PC-3 (cell line): ENCODE measurements at places on chromosomes 11 and 22. TPM values are rescaled to one million over a fixed set of nuclear protein-coding genes. Genes with fewer than 3 reads are reported as not detected.

GRAP2 gene
- total RNA-seq, result 0.52 TPM in 1 of 2 replicates, not detected in the other

CREBZF gene
- 75.0 and 114 TPM in 2 replicates for total RNA-seq

GRCh38 chr11:125513705-125514265 is 17.7 kb upstream of the FEZ1 start:
- DNase-seq, result no peak
- H3K27ac ChIP-seq, result no peak overlapping the region
- no peaks in the 10 kb centered on the region for H3K27me3 ChIP-seq
- H3K4me3 ChIP-seq, result no peak overlapping the region
- no peaks in the 10 kb centered on the region for H3K36me3 ChIP-seq

DNA sequence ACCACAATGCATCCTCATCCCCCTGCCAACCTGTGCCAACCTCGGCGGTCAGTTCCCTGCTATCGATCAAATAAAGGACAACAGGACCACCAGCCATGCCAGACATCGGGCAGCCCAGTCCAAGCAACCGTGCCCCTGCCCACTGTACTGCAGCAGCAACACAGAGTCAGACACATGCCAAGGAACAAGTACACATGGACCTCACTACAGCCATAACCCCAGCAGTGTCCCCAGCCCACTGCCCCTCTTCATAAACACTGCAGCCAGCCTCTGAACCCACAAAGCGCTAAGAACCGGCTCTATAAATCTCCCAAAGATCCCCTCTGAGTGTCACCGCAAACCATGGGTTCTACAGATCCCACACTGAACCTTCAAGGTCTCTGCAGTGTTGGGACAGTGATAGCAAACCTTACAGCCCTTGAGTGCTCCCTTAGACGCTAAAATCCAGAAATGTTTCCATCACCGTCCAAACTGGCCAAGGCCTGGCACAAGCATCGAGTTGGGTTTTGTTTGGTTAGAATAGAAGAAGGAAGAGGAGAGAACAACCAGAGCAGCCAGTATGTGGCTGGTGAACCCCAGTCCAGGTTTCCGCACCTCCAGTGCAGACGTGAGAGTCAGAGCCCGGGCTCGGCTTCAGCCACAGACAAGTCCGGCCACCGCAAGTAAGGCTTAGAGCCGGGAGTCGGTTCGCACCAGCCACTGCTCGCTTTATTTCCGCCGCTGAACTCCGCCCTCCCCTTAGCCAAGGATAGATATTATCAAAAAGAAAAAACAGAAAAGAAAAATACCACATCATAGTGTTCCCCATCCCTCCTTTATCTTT is 7.9 kb downstream of the PAX6 start:
- H3K27me3 ChIP-seq, result no peaks in the 10 kb centered on the region
- H3K4me3 ChIP-seq, result no peak overlapping the region
- H3K27ac ChIP-seq, result no peak overlapping the region
- DNase-seq, result no peak
- no peaks in the 10 kb centered on the region for H3K36me3 ChIP-seq
- peaks cover 7% of the 10 kb centered on the region; the same call in 1 of the 2 replicates for H3K4me1 ChIP-seq

DNA sequence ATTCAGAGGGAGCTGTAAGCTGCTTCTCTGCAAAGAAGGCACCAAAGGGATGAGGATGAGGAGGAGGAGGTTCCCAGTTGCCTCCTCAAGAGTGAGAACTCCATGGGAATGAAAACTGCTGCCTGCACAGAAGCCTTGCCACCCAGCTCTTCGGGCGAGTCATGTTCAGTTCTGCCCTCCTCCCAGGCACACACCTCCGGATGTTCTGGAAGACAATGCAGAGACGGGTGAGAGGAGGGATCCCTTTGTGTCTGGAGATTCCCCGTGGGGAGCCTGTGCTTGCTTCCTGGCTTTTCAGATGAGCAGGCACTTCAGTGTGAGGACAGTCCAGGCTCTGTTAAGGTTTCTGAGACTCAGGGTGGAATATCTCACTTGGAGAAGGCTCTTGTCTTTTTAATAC is 295.6 kb downstream of the DDX10 start:
- peak; percentile 19 for DNase-seq
- H3K27me3 ChIP-seq, result no peaks in the 10 kb centered on the region
- no peak overlapping the region for H3K27ac ChIP-seq
- H3K4me1 ChIP-seq, result peaks cover 27% of the 10 kb centered on the region
- H3K36me3 ChIP-seq, result no peaks in the 10 kb centered on the region
